Stimulated activated CD8-positive, alpha-beta memory T cell treated with anti-CD3 and anti-CD28 coated beads, Interleukin-15, amount 100 ng/mL, for 4 hours (primary cell): ENCODE measurements at places on chromosomes 5 and 9.

- no peak for DNase-seq
Measured at GRCh38 chr5:170882345-170882744, 20.5 kb downstream of the RANBP17 start.

GRCh38 chr9:108921200-108921599 lies 12.7 kb downstream of the ELP1 start:
- no peak for DNase-seq

- no peak for DNase-seq
Measured at GRCh38 chr9:127455324-127455992, 4.1 kb downstream of the LRSAM1 start.

DNA sequence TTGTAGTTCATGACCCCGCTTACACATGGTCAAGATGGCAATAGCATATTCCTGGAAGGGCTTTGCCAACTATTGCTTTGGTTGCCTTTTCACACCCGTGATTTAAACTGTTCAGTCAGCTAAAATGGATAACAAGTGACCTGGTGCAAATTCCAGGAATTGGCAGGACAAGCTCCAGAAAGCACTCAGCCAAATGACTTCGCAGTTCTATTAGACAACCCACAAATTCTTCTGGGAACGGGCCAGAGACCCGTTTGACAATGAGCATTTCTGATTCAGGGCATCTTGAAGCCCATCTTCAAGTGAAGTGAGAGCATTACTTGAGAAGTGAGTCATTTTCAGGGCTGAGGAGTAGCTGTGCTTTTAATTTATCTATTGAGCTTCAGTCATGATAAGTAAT lies 165.0 kb downstream of the DROSHA start:
- DNase-seq: no peak

DNA sequence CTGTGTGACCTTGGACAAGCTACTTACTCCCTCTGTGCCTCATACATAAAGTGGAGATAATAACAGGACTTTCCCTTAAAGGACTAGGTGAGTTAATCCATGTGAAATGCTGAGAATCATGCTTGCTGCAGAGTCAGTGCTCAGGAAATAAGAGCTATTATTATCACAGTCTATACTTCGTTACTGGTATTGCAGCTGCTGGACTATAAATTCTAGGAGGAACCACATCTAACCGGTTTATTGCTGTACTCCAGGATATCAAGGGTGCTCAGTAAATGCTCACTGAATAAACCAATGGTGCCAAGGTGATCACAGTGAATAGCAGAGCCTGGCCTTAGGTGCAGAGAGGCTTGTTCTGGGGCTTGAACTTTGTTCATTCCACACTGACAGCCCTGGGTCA lies 69.3 kb downstream of the HSPA4 start:
- DNase-seq: no peak

GRCh38 chr9:92725766-92726165 lies 38.9 kb downstream of the BICD2 start:
- DNase-seq: no peak

GRCh38 chr9:108477529-108478006 lies 378.2 kb downstream of the ACTL7B start:
- no peak for DNase-seq

DNA sequence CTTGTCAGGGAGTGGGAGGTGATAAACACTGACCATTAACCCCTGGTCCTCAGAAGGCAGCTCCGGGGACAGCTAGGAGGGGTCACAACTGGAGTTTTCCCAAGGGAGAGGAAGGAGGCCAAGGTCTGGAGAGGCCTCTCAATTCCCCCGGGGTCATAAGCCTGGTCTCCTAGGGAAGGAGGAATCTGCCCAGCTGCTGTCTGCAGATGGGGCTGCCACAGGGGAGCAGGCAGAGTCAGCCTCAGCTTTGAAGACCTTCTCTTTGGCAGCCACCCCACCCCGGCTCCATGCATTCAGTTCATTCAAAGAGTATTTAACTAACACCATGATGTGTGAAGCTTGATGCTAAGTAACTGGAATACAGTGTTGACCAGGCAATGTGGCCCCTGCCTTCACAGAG lies 74.6 kb upstream of the HSPA9 start:
- DNase-seq: no peak
